NK-92 treated with Interleukin-12 subunit alpha and Interleukin-12 subunit beta, amount 100 ng/mL, for 24 hours (cell line): ENCODE measurements at places on chromosomes 6 and 20.

GRCh38 chr6:44041461-44042260 lies 85.6 kb downstream of the MRPL14 start:
- DNase-seq: peak; percentile 17

DNA sequence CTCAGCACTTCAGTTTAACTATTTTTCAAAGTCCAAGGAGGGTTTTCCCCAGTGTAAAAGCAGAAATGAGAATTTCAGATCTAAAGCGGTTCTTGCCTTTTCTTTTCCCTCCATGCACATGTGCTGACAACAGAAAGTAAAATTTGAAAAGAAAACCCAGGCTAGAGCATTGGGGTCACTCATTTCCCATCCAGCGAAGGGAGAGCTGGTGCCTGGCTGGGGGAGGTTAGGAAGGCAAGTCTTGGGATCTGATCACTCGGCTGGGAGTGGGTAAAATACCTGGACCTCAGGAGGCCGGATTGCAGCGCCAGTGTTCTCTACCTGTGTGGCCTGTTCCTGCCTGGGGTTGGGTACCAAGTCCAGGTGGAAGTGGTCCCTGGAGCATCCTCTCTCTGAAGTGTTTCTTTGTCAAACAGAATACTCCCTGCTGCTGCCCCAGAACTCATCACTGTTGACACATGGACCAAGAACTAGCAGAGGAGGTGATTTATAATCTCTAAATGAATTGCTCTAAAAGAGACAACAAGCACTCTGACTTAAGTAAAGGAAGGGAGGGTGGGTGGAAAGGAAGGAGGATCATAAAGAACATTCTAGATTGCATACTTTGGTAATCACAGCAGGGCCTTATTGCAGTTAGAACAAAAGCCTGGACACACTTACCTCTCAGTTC lies 136.0 kb downstream of the MTHFD1L start:
- DNase-seq: no peak

- no peak for DNase-seq
Measured at GRCh38 chr6:132919045-132919860, 104.9 kb downstream of the RPS12 start.

GRCh38 chr6:167409079-167409478 lies 84.2 kb downstream of the TTLL2 start:
- DNase-seq: no peak

- DNase-seq: peak; percentile 79
Measured at GRCh38 chr6:44312901-44313788, at the start of gene AARS2. Gene AARS2 (minus strand): TSS chr6:44313347. CDS start chr6:44313323, 24 bp downstream.

GRCh38 chr6:82246802-82247504 lies 591 bp downstream of the IBTK start:
- DNase-seq: peak; percentile 41

GRCh38 chr6:111812060-111813038 lies 60.9 kb downstream of the FYN start:
- no peak for DNase-seq

DNA sequence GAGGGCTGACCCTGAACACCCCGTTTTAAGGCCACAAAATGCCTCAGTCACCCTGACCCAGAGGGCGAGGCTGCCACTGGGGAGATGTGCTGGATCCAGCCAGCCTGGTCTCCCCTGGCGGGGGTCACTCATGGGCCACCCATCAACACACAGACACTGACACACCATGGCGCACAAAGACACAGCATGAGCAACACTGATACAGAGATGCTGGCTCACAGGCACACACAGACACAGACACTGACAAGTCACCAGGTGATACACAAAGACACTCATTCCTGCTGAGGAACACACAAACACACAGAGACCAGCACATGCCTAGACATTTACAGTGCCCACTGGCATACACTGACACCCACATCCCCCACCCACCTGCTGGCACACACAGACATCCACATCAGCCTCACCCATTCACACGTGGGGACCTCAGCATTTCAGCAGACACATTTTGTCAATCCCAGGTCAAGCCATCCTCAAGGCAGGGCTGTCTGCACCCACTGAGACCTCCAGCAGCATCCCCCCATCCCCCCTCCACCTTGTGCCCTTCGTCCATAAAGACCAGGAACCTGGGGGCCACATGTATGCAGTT lies 63.4 kb downstream of the MDGA1 start:
- no peak for DNase-seq

- DNase-seq: no peak
Measured at GRCh38 chr20:31781945-31782344, 37.2 kb upstream of the MYLK2 start.

GRCh38 chr20:50172347-50173013 lies 18.1 kb upstream of the CEBPB start:
- no peak for DNase-seq

DNA sequence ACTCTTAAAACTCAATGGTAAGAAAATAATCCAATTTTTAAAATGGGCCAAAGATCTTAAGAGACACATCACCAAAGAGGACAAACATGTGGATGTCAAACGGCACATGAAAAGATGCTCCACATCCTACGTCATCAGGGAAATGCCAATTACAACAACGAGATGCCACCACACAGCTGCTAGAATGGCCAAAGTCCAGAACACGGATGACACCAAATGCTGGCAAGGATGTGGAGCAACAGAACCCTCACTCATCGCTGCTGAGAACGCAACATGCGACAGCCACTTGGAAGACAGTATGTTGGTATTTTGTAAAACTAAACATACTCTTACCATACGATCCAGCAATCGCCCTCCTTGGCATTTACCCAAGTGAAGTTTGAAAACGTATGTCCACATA lies 132.8 kb upstream of the CDH4 start:
- DNase-seq: no peak

DNA sequence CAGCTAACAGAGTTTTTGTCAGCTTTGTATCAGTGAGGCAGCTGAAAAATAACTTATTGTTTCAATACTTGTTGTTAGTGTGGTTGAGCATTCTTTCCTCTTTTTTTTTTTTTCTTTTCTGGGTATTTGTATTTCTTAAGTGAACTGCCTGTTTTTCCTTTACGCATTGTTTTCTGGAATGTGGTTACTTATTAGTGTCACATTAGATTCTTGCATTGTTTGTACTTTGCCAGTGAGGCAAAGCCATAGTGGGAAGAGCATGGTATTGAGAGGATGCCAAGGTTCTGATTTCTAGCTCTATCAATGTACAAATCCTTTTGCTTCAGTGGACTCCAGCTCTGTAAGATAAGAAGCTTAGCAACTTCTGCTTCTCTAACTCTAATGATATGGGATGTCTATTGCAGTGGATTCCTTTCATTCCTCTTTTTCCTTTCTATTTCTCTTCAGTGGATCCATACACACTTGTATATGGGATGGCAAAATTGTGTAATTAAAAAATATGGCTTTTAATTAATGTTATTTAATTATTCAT lies 3.9 kb downstream of the CDKAL1 start:
- DNase-seq: no peak

DNA sequence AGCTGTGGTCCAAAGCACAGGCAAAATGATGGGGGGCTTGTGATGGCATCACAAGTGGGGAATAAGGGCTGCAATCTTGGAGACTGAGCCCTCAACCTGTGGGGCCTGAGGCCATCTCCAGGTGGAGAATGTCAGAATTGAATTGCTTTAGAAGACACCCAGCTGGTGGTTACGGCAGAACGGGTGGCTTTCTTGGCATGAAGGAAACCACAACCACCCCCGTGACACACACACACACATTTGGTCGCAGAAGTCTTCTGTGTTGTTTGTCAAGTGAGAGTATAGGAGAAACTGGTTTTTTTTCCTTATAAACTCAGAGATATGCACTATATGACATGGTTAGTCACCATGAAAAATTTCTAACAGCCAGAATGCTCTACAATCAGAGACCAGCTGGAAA lies 139.5 kb upstream of the CDH4 start:
- no peak for DNase-seq

GRCh38 chr6:28725890-28726348 lies 197.9 kb downstream of the TRIM27 start:
- DNase-seq: no peak

DNA sequence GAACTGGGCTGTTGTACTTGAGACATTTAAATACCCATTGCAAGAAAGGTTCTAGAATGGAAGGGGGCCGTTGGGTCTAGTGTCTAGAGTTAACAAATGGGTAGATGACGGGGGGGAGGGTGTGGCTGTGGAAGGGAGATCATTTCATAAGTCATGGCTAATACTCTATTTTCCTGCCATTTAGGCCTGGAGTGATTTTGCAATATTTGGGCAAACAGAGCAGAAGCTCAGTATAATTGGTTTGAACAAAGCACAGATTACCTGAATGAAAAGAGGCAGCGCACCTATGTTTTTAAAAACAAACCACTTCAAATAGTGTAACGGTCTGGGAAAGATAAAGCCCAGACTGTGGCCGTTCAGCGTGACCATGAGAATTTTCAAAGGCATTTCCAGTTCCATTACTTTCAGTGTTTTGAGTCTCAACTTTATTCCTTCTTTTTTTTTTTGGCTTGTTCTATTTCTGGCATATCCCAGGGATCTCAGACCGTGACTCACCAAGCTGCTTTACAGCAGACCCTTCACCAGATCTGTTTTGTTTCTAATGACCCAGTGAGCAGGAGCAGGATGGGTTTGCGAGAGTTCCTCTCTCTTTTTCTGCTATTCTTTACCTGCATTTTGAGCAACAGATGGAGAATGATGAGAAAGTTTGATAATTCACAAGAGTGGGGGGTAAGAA lies 73.7 kb downstream of the LYRM2 start:
- no peak for DNase-seq

DNA sequence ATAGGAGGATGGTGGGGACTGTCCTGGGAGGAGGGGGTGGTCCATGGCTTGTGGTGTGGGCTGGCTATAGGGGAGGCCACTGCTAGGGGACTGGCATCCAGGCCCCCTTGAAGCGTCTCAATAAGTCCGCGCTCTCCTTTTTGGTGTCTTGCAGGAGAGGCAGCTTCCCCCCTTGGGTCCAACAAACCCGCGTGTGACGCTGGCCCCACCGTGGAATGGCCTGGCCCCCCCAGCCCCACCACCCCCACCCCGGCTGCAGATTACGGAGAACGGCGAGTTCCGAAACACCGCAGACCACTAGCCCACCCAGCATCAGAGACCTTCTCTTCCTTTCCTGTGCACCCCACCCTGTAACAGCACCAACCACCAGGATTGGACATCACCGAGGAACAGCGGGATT lies 2.8 kb upstream of the ZBTB9 start:
- no peak for DNase-seq

DNA sequence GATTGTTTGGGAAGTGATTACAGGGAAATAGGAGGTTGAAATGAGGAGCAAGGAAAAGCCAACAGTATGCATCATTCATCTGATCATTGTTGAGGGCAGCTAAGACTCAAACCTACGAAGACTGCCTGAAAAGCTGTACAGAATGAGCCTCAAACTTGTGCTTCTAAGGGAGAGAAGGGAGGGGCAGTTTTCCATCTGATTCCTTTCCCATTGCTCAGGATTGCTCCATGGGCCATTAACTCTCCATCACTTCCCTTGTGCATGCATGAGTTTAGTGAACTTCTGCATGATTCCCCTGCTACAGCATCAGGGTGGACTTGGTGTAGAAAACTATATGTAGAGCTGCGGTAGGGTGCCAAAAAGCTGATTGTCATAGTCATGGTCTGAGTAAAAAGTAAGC lies 742.7 kb upstream of the SLC35B3 start:
- DNase-seq: no peak

GRCh38 chr20:63942250-63942951 lies 13.8 kb downstream of the UCKL1 start:
- no peak for DNase-seq

GRCh38 chr20:43514648-43514999 lies 7.1 kb downstream of the L3MBTL1 start:
- DNase-seq: no peak

GRCh38 chr6:158608221-158608620 lies 36.3 kb downstream of the DYNLT1 start:
- DNase-seq: no peak

GRCh38 chr6:152458648-152459644 lies 178.2 kb downstream of the SYNE1 start:
- no peak for DNase-seq

DNA sequence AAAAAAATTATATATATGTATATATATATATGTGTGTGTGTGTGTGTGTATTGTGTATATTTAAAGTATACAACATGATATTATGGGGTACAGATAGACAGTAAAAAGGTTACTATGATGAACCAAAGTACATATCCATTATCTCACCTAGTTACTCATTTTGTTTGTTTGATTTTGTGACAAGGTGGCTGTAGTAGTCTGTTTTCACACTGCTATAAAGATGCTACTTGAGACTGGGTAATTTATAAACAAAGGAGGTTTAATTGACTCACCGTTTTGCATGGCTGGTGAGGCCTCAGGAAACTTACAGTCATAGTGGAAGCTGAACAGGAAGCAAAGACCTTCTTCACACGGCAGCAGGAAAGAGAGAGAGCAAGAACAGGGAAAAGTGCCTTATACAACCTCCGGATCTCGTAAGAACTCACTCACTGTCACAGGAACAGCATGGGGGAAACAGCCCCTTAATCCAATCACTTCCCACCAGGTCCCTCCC lies 30.2 kb upstream of the DACT2 start:
- DNase-seq: no peak

- DNase-seq: no peak
Measured at GRCh38 chr20:2255926-2256531, 39.8 kb upstream of the TGM3 start.

DNA sequence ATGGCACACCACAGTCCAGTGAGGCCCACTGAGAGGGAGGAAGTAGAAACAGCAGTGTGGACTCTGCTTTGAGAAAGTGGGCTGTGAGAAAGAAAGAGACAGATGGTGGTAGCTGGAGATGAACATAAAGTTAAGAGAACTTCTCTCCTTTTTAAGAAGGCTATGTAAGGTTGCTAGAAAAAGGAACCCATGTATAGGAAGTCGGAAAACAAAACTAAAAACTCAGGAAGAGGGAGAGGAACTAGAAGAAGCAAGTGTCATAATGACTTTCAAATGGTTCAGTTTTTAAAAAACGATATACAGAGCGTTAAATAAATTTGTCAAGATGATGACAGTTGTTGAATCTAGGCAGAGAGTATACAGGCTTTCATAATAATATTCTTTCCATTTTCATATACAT lies 25.4 kb upstream of the GMNN start:
- DNase-seq: no peak

DNA sequence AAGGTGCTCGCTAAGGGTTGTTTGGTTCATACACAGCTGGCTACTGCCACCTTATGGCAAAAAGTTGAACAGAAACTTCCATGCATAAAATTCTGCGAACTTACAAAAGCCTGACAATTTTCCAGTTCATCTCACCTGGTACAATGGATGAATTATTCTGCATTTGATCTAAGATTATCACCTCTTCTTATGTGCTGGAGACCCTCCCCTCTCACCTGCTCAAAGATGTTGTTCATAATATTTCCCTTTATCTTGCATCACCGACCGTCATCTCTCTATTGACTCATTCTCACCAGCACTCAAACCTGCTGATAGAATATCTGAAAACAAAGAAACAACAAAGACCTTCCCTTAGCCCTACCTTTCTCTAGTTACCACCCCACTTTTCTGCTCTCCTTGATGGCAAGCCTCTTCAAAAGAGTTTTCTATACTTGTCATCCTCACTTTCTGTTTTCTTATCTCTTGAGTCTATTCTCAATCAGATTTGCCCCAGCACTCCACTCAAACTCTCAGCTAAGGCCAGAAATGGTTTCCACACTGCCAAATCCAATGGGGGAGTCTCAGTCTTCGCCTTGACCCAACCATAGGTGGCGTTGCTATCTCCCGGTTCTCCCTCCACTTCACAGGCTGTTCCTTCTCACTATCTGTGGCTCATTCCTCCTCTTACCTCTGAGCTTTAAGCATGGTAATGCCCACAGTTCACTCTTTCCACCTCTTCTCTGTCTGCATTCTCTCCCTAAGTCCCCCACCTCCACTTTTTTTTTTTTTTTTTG lies 25.8 kb downstream of the SNRNP48 start:
- DNase-seq: no peak
